Activated T-helper 17 cell treated with anti-CD3 and anti-CD28 coated beads, Interleukin-2, amount 50 U/mL, for 72 hours (primary cell): ENCODE measurements at places on chromosomes 7 and 10. TPM values are rescaled to one million over a fixed set of nuclear protein-coding genes. Genes with fewer than 3 reads are reported as not detected.

The SYCE1 gene
- total RNA-seq = 0.29 TPM

The ACTL6B gene
- not detected for total RNA-seq

The PHYH gene
- total RNA-seq = 8.2 TPM

The CYP26C1 gene
- not detected for total RNA-seq

DNA sequence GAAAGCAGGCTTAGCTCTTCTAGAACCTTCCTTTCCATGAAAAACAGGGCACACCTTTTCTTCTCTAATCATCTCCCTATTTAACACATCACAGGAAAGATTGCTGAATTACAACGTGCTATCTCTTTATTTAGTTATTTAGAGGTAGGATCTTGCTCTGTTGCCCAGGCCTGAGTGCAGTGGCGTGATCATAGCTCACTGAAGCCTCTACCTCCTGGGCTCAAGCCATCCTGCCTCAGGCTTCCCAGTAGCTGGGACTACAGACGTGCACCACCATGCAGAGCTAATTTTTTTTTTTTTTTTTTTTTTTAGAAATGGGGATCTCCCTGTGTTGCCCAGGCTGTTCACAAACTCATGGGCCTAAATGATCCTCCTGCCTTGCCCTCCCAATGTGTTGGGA, 251.2 kb downstream of the PRPF18 start:
- no peak for ATAC-seq

- no peak for ATAC-seq
These were observed 25.5 kb upstream of the EZH2 start for GRCh38 chr7:148909568-148909967.

- ATAC-seq = no peak
These were observed 74.9 kb downstream of the PCGF5 start for GRCh38 chr10:91295346-91295745.

- no peak for ATAC-seq
These were observed 223.3 kb upstream of the GPR26 start for GRCh38 chr10:123442901-123443300.
